DMS 273 treated with DMSO at 0.1 percent for 48 hours (cell line): ENCODE measurements at places on chromosomes 11 and 22.

DNA sequence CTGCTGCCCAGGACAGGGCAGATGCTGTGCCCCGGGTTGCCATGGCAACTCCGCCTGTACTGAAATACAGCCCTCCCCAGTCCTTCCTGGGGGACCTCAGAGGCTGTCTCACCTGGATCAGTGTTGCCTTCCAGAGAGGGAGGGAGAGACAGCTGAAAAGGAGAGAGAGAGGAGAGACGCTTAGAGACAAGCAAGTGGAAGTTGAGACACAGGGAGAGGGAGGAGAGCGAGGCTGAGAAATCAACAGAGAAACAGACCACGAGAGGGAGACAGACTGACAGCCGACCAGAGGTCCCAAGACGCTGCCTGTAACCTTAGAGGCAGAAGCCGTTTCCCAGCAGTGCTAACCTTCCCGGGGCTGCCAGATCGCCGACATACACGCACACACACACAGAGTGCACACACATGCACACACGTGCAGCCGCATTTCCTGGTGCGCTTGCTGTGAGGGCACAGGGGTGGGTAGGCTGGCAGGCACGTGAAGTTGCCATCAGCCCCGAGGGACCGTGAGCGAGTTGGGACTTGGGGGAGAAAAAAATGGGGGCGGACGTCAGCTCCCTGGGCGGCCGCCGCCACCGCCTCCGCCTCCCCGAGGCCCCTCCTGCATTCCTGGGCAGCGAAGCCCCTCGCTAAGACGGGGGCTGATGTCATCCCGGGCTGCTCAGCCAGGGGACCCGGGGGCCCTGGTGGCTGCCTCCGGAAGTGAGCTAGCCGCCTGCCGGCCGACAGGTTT, 88.6 kb upstream of the CRYBB3 start:
- DNase-seq = peak; percentile 93

GRCh38 chr11:10118865-10119264, 175.2 kb downstream of the SBF2 start:
- no peak for DNase-seq

DNA sequence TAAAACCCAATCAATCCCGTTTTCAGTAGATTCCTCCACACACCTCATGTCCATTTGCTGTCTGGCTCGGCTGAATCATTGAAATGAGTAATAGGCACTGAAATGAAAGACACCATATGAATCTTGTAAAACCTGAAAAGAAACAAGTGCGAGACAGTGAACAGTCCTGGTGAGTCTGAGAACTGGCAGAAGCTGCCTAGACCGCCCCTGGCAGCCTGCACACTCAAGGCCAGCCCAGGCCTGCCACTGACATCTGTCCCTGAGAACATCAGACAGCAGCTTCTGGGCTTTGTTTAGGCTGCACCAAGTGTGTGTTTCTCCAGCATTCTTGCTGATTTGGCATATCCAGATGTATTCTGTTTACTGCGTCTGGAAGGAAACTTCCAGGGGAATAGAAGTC, 44.8 kb downstream of the ENDOD1 start:
- DNase-seq = peak; percentile 84

DNA sequence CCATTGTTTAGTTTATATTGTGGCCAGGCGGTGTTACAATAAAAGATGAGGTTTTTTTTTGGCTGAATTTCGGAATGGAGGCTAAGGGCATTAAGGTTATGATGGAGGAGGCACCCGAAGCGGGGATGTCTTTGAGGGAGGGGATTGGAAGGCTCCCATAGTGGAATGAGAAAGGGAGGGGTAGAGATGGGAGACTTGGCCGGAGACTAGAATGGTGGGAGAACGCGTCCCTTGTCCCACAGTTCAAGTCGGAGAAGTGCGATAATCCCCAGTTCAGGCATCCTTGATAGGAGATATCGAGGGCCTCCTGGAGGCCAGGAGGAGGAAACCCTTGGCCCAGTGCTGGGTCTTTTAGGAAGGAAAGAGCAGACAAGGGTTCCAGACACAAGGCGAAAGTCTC, 21.6 kb downstream of the ZNF195 start:
- no peak for DNase-seq

DNA sequence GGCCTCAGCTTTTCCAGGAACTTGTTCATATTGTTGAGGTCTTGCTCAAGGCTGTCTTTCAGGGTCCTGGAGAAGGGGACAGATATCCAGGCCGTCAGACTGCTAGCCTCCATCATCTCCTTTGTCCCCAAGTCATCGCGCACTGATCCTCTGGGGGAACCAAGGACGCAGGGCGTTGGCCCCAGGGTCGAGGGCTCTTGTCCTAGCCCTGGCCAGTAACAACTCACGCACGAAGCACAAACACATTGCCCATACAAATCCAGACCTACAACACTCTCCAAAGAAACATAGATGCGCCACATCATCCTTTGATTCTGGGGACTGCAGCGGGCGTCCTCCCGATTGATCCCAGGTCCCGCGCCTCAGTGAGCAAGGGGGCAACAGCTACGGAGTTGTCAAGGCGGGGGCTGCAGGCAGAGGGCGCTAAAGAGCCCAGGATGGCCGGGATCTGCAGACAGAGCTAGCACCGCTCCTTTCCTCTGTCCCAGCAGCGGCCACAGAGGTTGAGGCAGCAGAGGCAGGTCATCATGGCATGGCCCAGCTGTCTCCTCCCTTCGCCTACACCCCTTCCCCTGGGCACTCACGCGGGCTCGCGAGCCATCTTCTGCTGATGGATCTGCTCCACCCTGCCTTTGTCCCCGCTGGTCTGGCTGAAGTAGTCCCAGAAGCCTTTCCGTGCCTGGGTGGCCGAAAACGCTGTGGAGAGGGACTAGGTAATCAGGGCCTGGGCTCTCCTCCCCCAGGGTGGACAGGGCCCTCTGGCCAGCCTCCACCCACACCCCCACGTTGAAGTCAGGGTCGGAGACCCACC, 472 bp downstream of the APOA5 start:
- DNase-seq = no peak

GRCh38 chr11:27339941-27340340, 23.1 kb downstream of the CCDC34 start:
- DNase-seq = no peak

GRCh38 chr11:4202749-4203148, 108.2 kb downstream of the RRM1 start:
- DNase-seq = no peak

GRCh38 chr11:6646918-6647679, 8.5 kb downstream of the DCHS1 start:
- no peak for DNase-seq

DNA sequence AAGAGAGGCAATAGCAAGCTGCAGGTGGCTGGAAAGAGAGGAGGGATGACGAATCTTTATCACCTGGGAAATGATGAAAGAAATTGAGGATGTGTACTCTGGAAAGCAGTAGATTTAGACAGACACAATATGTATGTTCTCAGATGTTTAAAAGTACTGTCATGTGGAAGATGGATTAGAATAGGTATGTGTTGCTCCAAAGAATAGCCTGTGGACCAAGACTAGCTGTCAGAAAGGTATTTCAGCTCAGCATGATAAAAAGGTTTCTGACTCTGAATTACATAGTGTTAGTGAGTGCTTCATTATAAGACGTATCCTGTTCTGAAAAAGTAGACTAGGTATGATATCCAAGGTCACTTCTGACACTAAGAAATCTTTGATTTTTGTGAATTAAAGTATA, 322.4 kb downstream of the CNTN5 start:
- no peak for DNase-seq

GRCh38 chr11:65053827-65054508, 4.4 kb downstream of the NAALADL1 start:
- no peak for DNase-seq

DNA sequence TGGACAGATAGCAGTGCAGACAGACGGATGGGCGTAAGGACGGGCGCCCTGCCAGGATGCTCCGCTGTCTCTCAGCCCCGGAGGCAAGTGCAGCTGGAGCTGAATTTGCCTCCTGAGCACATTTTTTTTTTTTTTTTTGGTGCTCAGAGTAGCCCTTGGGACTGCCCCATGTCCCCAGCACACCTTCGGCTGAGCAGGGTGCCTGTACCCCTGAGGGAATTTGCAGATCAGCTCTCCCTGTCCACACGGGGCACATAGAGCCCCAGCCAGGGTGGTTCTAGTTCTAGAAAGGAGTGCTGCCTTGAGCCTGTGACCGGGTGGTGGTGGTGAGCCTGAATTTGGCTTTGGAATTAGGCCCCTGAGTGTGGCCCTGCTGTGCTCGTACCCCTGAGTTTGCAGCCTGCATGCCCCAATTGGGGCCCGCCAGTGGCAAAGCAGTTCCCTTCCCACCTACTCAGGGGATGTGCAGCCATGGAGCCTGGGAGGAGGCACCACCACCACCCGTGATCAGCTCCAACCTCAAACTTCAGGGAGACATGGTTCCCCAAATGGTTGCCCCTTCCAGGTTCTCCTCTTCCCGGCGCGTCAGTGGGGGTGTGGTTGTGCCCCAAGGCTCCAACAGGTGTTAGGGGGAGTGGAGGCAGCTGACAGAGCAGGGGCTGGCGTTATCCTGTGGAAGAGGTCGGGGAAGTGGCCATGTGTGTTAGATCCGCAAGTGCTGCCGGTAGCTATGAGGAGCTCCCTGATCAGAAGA, 1232.7 kb downstream of the BRD1 start:
- DNase-seq = no peak

- no peak for DNase-seq
Measured at GRCh38 chr11:131190446-131190845, 180.0 kb upstream of the NTM start.
